Spinal cord (tissue), 10 donors: ENCODE measurements at places on chromosomes 7 and 10.
A peak's percentile ranks its signal among the peaks of the same experiment; 100 is the strongest.

- DNase-seq: no peak
- H3K36me3 ChIP-seq: no peaks in the 10 kb centered on the region
- peaks cover 25% of the 10 kb centered on the region for H3K4me1 ChIP-seq
- H3K4me3 ChIP-seq: no peak overlapping the region
- H3K27me3 ChIP-seq: peaks cover 2% of the 10 kb centered on the region
Observed at GRCh38 chr10:43692051-43692825, 43.6 kb upstream of the ZNF32 start.

DNA sequence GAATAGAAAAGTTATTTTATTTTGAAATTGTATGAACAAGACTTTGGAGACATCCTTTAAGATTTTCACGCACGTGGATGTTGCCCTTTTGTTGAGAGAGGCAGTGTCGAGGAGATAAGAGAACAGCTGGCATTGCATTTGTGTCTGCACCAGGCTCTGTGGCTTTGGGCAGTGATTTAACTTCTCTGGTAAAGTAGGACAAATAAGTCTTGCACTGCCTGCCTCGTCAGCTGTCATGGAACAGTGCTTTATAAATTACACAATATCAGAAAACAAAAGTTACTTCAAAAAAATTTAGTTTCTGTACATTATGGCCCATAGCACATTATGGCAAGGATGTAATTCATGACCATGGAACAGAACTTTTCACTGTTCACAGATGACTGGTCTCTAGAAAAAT lies 20.1 kb downstream of the SNX10 start:
- no peaks in the 10 kb centered on the region for H3K4me1 ChIP-seq
- DNase-seq: no peak
- H3K27ac ChIP-seq: no peak overlapping the region
- H3K36me3 ChIP-seq: no peaks in the 10 kb centered on the region

DNA sequence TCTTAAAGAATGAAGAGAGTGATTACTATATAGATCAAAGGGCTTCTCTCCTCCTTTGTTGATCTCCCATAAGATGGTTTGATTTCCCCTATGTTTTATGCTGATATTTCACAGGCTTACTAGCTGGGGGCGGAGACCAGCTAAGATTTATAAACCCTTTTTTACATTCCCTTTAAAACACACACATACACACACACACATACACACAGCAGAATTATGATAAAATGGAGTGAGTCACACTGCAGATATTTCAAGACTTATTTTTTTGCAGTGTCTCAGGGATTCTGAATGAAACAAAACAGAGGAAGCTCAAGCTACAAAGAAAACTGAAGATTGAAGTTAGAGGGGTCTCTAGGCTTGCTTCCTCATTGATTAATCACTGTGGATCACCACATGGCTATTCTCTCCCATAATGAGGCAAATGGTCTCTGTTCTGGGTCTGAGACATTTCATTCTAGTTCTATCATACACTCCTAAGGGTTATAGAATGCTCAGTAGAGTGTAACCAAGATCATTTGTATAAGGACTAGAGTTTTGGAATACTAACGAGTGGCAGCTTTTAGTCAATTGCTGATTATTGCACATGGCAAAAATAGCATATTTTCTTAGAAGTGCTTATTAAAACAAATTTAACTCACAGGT lies 18.6 kb downstream of the INA start:
- H3K36me3 ChIP-seq: peaks cover 4% of the 10 kb centered on the region
- DNase-seq: no peak
- H3K27ac ChIP-seq: no peak overlapping the region
- no peaks in the 10 kb centered on the region for H3K27me3 ChIP-seq
- no peak overlapping the region for H3K4me3 ChIP-seq

- no peak overlapping the region for H3K27ac ChIP-seq
- no peaks in the 10 kb centered on the region for H3K27me3 ChIP-seq
Observed at GRCh38 chr7:6392712-6393666, 54.8 kb downstream of the DAGLB start.

DNA sequence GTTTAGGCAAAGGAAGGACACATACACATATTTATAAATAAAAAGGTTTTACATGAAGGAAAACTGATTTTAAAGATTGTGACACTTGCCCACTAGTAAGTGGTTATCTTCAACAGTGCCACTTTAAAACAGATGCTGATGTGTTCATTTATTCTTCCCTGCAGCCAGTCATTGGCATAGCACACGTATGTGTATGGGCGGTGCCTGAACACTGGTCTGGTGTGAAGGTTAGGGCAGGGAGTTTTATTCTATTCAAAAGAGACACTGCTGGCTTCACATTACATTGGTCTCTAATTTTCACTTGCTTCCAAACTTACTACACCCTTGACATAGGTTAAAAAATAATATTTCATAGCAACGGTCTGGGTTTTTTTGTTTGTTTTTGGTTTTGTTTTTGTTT lies 57.9 kb downstream of the NOD1 start:
- H3K27ac ChIP-seq: no peak overlapping the region
- H3K4me3 ChIP-seq: no peak overlapping the region
- no peak for DNase-seq
- H3K27me3 ChIP-seq: no peaks in the 10 kb centered on the region
- peaks cover 7% of the 10 kb centered on the region for H3K36me3 ChIP-seq
- H3K4me1 ChIP-seq: peaks cover 4% of the 10 kb centered on the region

- H3K36me3 ChIP-seq: no peaks in the 10 kb centered on the region
- H3K4me1 ChIP-seq: peaks cover 49% of the 10 kb centered on the region
- H3K4me3 ChIP-seq: peak overlapping the region; percentile 3
- DNase-seq: no peak
- peaks cover 55% of the 10 kb centered on the region for H3K27me3 ChIP-seq
Observed at GRCh38 chr7:522071-522950, 2.7 kb upstream of the PDGFA start.

- no peak overlapping the region for H3K4me3 ChIP-seq
- DNase-seq: no peak
- no peaks in the 10 kb centered on the region for H3K27me3 ChIP-seq
- H3K4me1 ChIP-seq: peaks cover 26% of the 10 kb centered on the region
- H3K27ac ChIP-seq: no peak overlapping the region
- H3K36me3 ChIP-seq: no peaks in the 10 kb centered on the region
Observed at GRCh38 chr10:120600871-120601649, 144.0 kb downstream of the PLPP4 start.

GRCh38 chr10:101956117-101956516 lies 99.9 kb downstream of the ARMH3 start:
- no peak for DNase-seq
- H3K4me3 ChIP-seq: no peak overlapping the region
- H3K27me3 ChIP-seq: no peaks in the 10 kb centered on the region
- H3K27ac ChIP-seq: no peak overlapping the region
- H3K4me1 ChIP-seq: peaks cover 9% of the 10 kb centered on the region

- no peak for DNase-seq
- no peaks in the 10 kb centered on the region for H3K36me3 ChIP-seq
- H3K27ac ChIP-seq: no peak overlapping the region
- no peaks in the 10 kb centered on the region for H3K27me3 ChIP-seq
Observed at GRCh38 chr10:62244088-62244487, 24.6 kb downstream of the RTKN2 start.

DNA sequence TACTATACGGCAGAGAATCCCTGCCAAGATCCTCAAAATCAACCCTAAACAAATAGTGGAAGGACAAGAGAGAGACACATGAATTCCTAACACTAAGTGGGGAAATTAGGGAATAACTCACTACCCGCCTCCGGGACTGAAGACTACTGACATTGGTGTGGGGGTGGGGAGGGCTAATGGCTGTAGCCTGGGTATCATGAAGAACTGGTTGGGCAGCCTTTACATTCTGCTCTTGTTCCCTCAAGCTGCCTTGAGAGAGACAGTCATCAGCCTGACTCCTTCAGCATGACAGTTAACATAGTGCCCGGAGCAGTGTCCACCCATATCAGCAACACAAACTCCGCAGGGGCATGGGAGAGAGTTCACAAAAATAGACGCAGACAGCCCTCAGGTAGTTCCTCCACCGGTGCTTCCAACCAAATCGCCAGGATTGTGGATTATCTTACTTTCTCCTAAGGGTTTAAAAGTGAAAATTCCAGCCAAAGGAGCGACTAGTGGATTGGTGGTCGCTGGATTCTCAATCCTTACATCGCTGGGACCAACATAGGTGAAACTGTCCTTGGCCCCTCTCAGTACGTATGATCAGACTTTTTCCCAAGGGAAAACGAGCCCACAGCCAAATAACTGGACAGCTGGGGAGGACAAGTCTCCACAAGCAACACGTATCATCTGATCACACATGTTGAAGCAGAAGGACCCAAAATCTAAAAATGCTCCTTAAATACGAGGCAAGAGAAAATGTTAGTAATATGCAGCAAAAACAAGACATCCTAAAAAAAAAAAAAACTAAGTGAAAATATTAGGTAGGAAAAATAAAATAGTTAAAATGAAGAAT lies 22.6 kb downstream of the TMEM254 start:
- H3K36me3 ChIP-seq: no peaks in the 10 kb centered on the region
- H3K4me3 ChIP-seq: no peak overlapping the region
- DNase-seq: no peak

GRCh38 chr10:42926843-42927242 lies 144.2 kb downstream of the BMS1 start:
- H3K27me3 ChIP-seq: peaks cover under 1% of the 10 kb centered on the region
- DNase-seq: no peak
- peaks cover 4% of the 10 kb centered on the region for H3K4me1 ChIP-seq
- no peaks in the 10 kb centered on the region for H3K36me3 ChIP-seq
- no peak overlapping the region for H3K27ac ChIP-seq
- no peak overlapping the region for H3K4me3 ChIP-seq

DNA sequence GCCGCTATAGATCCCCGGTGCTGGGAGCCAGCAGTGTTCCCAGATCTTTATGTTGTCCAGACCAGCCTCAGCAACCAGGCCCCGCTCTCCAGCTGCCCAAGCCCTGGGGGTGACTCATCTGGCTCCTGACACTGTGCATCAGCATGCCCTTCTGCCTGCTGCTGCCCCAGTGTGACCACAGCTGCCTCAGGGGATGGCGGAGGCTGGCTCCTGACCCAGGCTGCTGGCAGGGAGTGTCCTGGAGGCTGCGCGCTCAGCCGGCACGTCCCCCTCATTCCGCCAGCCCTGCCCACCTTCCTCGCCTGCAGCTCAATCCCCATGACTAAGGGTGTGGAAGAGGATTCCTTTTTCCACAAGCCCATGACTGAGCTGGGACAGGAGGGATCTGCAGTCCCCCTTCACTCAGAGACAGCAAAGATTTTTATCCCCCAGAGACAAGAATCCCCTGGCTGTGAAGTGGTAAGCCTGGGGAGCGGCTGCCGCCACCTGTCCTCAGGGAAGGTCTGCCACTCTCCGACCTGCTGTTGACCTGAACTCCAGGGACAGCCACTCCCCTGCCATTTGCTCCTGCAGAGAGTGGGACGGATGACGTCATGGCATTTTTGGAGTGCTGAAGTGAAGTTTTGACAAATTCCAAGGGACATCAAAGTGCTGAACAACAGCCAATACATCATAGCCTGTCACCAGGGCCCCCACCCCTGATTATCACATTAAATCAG lies 182.8 kb upstream of the BMPER start:
- H3K4me3 ChIP-seq: no peak overlapping the region
- H3K27me3 ChIP-seq: peaks cover 2% of the 10 kb centered on the region
- H3K4me1 ChIP-seq: peaks cover 17% of the 10 kb centered on the region
- no peak overlapping the region for H3K27ac ChIP-seq
- no peak for DNase-seq

GRCh38 chr10:119461380-119461779 lies 81.1 kb downstream of the RGS10 start:
- no peaks in the 10 kb centered on the region for H3K27me3 ChIP-seq
- DNase-seq: no peak
- no peak overlapping the region for H3K4me3 ChIP-seq
- H3K4me1 ChIP-seq: no peaks in the 10 kb centered on the region
- no peak overlapping the region for H3K27ac ChIP-seq

DNA sequence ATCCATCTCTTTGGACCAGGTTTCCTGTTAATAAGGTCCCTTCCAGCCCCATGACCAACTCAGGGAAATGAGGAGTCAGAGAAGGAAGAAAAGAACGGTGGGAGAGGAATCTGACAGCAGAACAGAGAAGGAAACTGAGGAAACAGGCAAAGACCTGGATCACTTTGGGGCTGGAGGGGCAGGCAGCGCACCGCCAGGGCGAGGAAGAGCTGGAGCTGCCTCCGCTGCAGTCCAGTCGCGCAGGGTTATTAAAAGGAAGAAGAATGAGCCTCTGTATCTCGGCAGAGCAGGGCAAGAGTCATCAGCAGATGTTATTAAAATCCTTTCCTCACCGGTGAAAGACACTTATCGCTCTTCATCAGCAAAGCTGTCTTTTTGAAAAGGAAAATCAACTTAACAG lies 37.7 kb upstream of the R3HCC1L start:
- H3K27me3 ChIP-seq: no peaks in the 10 kb centered on the region
- DNase-seq: no peak
- H3K36me3 ChIP-seq: no peaks in the 10 kb centered on the region
- peaks cover 8% of the 10 kb centered on the region for H3K4me1 ChIP-seq
- no peak overlapping the region for H3K27ac ChIP-seq

DNA sequence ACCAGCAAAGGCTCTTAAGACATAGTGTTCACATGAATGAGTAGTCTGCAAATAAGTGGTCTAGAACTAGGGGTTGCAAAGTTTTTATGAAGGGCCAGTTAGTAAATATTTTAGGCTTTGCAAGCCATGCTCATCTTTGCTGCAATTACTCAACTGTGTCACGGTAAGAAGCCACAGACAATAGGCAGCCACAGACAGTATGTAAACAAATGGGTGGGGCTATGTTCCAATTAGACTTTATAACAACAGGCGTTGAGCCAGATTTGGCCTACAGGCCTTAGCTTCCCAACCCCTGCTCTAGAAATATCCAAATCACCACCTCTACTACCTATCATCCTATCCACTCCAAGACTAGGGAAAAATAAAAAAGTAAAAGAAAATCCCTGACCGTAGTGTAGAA lies 9.2 kb downstream of the IKZF5 start:
- H3K4me3 ChIP-seq: no peak overlapping the region
- no peak for DNase-seq
- no peaks in the 10 kb centered on the region for H3K27me3 ChIP-seq
- no peak overlapping the region for H3K27ac ChIP-seq
- peaks cover 5% of the 10 kb centered on the region for H3K36me3 ChIP-seq

- DNase-seq: peak; percentile 36
- no peak overlapping the region for H3K4me3 ChIP-seq
- H3K36me3 ChIP-seq: peaks cover 73% of the 10 kb centered on the region
- H3K4me1 ChIP-seq: peaks cover 33% of the 10 kb centered on the region
- H3K27ac ChIP-seq: no peak overlapping the region
- no peaks in the 10 kb centered on the region for H3K27me3 ChIP-seq
Observed at GRCh38 chr7:100563809-100564400, 9.8 kb downstream of the SAP25 start.
